ENCODE measurements at places on chromosomes 16 and 17. TPM values are rescaled to one million over a fixed set of nuclear protein-coding genes. Genes with fewer than 3 reads are reported as not detected.

Gene PRSS27
- total RNA-seq, result 1.8 TPM

Gene MYH10
- 16.1 TPM for total RNA-seq

Gene VAT1L
- total RNA-seq, result not detected

Gene HOXB1
- total RNA-seq, result not detected

Gene TBL3
- 40.1 TPM for total RNA-seq

Gene MYH2
- total RNA-seq, result not detected

Gene CSF3
- total RNA-seq, result 0.97 TPM

Gene KRTAP3-1
- total RNA-seq, result not detected

Gene HBA2
- 0.88 TPM for total RNA-seq

Gene ABI3
- not detected for total RNA-seq

Gene CBX4
- total RNA-seq, result 38.7 TPM

Gene CCL8
- not detected for total RNA-seq

Gene KCNAB3
- 1.7 TPM for total RNA-seq

Gene ARL5C
- total RNA-seq, result not detected

Gene PDILT
- not detected for total RNA-seq

Gene PRAC2
- total RNA-seq, result not detected

Gene AOC3
- total RNA-seq, result 1.5 TPM

All from A549 treated with Mapracorat at 1 μM for 4 hours (cell line).